ENCODE measurements at places on chromosomes 3 and 15. TPM values are rescaled to one million over a fixed set of nuclear protein-coding genes. Genes with fewer than 3 reads are reported as not detected.
A peak's percentile ranks its signal among the peaks of the same experiment; 100 is the strongest.

DNA sequence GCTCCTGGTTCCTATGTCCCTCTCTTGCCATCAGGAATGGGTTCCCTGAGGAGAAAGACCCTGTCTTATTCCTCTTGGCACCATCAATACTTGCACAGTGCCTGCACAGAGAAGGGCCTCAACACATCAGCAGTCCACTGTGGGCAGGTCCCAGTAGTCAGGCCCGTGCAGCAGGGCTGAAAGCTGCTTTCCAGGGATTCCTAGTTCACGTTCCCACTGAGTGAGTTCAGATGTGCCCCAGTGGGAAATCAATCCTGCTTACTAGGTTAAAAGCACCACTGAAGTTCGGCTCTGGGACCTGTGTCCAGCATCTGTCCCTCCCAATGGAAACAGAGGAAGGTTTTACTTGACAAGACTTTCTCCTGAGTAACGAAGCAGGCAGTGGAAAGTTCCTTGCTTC is 15.7 kb downstream of the RAB43 start:
- H3K36me3 ChIP-seq = no peaks in the 10 kb centered on the region
- H3K27me3 ChIP-seq = no peaks in the 10 kb centered on the region
- no peak overlapping the region for H3K4me3 ChIP-seq
- no peak for DNase-seq
- H3K27ac ChIP-seq = no peak overlapping the region
- no peaks in the 10 kb centered on the region for H3K4me1 ChIP-seq

DNA sequence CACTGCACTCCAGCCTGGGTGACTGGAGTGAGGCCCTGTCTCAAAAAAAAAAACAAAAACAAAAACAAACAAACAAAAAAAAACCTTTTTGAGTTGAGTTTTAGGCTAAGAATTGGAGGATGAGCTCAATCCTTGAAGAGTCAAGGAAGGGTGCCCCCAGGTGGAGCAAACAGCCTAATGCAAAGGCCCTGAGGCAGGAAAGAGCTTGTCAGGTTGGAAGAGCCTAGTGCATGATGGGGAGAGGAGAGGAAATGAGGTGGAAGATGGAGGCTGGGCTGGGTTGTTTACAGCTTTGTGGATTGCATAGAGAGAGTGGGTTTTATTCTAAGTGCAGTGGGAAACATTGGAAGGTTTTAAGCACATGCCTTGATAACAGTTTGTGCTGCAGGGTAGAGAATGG is 2.1 kb upstream of the SNX22 start:
- H3K27me3 ChIP-seq = peaks cover 18% of the 10 kb centered on the region
- 0 out of 2 replicates have a peak, but pooled peaks cover 1% of the 10 kb centered on the region for H3K36me3 ChIP-seq
- no peak overlapping the region for H3K4me3 ChIP-seq
- H3K27ac ChIP-seq = no peak overlapping the region

DNA sequence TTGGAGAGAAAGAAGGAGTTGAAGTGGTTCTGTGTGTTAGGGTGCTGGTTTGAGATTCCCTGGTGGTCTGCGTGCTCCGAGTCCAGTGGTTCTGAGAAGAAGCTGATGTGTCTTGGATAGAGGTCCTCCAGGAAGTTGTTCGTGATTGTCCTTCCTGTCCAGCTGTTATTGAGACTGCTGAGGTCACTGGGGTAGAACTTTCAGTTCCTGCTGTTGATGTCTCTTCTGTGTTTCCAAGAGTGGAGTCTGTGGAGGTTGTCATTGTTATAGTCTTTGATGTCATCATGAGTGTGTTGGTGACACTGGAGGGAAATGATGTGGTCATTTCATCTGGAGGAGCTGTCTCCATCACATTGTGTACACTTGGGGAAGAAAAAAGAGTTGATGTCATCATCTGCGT is 20.8 kb downstream of the MUC4 start:
- DNase-seq = no peak
- no peaks in the 10 kb centered on the region for H3K27me3 ChIP-seq
- no peaks in the 10 kb centered on the region for H3K4me1 ChIP-seq
- H3K27ac ChIP-seq = no peak overlapping the region
- no peak overlapping the region for H3K4me3 ChIP-seq
- no peaks in the 10 kb centered on the region for H3K36me3 ChIP-seq

DNA sequence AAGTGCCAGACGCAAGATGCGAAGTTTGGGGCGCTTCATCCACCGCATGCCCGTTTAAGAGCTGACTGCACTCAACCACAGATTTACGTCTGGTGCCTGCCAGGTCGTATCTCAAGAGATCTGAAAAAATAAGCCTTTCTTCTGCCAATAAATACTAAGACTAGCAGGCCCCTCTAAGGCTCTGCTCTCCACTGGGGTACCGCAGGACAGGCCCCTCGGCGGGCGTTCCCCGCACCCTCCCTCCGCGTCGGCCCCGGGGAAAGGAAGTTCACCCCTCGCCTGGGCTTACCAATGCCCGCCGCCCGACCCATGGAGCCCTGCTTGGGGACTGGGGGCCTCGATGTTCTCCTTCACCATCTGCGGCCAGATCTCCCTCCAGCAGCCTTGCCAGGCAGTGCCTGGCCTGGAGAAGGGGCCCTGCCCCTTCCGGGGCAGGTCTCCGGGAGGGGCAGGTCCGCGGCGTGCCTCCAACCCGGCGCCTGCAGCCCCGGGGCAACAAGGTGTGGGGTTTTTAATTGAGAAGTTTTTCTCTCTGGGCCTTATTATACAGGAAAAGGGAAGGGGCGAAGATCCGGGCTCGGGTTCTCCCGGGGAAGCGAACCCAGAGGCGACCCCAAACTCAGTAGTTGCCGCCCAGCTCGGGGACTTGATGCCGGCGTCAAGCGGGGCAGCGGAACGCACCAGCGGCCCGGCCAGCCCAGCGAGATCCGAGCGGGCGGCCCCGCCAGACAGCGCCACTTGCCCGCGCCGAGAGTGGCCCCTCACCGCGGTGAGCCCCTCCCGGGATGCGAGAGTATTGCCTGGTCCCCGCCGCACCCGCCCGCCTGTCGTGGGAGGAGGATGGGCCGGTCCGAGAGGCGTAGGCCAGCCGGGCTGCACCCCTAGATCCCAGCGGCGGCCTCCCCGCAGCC is 735 bp downstream of the GOLGA8B start:
- H3K27me3 ChIP-seq = peaks cover 31% of the 10 kb centered on the region
- peak overlapping the region; percentile 87 for H3K4me3 ChIP-seq
- H3K4me1 ChIP-seq = 0 out of 2 replicates have a peak, but pooled peaks cover 4% of the 10 kb centered on the region
- no peaks in the 10 kb centered on the region for H3K36me3 ChIP-seq
- no peak overlapping the region for H3K27ac ChIP-seq

GRCh38 chr3:51539291-51539941 is 897 bp downstream of the RAD54L2 start:
- DNase-seq = peak; percentile 59
- H3K27ac ChIP-seq = peak overlapping the region; percentile 89
- H3K27me3 ChIP-seq = no peaks in the 10 kb centered on the region
- no peaks in the 10 kb centered on the region for H3K36me3 ChIP-seq
- H3K4me1 ChIP-seq = peaks cover 15% of the 10 kb centered on the region
- peak overlapping the region; percentile 99 for H3K4me3 ChIP-seq

GRCh38 chr3:178003756-178004155 is 532.5 kb upstream of the KCNMB2 start:
- H3K4me3 ChIP-seq = no peak overlapping the region
- no peaks in the 10 kb centered on the region for H3K4me1 ChIP-seq
- no peak for DNase-seq
- H3K27me3 ChIP-seq = no peaks in the 10 kb centered on the region
- no peak overlapping the region for H3K27ac ChIP-seq

GRCh38 chr3:184193991-184194539 is 8.1 kb downstream of the ABCF3 start:
- no peaks in the 10 kb centered on the region for H3K27me3 ChIP-seq
- DNase-seq = no peak
- no peak overlapping the region for H3K27ac ChIP-seq
- peaks cover 10% of the 10 kb centered on the region for H3K36me3 ChIP-seq
- H3K4me1 ChIP-seq = no peaks in the 10 kb centered on the region

DNA sequence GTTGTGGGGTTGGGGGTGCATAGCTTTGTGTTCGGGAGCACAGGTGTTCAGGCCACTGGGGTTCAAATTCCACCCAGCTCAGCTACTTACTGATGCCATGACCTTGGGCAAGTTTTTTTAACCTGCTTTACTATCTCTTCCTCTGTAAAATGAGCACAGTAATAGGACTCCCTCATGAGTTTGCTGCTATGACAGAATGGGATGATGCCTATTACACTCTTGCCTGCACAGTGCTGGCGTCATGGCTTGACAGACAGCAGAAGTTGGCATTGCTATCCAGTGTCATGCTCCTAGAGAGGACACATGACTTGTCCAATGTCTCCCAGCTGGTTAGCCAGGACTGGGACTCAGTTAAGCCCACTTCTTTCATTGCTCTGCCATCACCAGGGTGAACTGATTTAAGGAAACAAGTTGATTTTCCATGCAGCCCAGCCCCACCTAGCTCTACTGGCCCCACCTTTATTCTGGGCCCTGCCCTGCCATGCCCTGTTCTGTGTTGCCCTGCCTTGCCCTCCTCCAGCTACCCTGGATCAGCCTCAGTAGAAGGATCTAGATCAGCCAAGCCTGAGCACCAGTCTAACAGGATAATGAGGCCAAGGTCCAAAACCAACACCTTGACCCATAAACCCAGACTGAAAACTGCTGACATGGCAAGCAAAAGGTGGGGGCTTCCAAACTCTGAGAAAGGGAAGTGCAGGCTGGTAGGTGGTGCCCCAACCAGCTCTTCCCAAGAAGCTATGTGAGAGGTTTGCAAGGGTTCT is 155.8 kb upstream of the ATP11B start:
- H3K27me3 ChIP-seq = no peaks in the 10 kb centered on the region
- no peak for DNase-seq
- H3K4me1 ChIP-seq = no peaks in the 10 kb centered on the region

DNA sequence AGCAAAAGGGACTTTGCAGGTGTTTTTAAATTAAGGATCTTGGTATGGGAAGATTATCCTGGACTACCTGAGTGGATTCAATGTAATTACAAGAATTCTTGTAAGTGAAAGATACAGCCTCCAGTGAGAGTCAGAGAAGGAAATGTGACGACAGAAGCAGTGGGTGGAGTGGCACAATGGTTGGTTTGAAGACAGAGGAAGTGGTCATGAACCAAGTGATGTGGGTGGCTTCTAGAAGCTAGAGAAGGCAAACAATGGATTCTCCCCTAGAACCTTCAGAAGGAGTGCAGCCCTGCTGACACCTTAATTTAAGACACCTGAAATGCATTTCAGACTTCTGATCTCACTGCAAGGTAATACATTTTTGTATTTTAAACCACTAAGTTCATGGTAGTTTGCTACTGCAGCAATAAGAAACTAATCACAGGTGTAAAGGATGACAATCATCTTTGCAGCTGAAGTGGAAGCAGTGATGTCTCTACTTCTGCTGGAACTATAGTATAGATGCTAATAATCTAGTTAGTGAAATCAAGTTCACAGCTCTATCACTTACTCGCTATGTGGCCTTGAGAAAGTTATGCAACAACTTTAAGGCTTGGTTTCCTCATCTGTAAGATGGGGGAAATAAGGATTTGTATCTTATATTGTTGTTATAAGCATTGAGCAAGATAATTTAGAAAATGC is 403.4 kb upstream of the SUCLG2 start:
- no peak for DNase-seq
- no peaks in the 10 kb centered on the region for H3K27me3 ChIP-seq
- H3K4me3 ChIP-seq = no peak overlapping the region
- no peaks in the 10 kb centered on the region for H3K36me3 ChIP-seq
- no peaks in the 10 kb centered on the region for H3K4me1 ChIP-seq
- no peak overlapping the region for H3K27ac ChIP-seq

DNA sequence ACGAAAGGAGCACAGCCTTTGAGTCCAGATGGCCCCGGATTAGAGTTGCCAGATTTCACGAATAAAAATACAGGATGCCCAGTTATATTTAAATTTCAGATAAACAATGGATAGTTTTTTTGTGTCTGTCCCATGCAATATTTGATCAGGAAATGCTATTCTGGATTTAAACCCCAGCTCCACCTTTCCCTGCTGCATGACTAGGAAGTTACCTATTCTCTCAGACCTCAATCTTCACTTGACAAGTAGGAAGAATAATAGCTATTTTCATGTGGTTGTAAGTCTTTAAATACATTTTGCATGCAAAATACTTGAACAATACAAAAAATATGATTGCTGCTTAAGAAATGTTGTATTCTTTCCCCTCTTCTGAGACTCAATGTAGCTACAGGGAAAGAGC is 125.3 kb upstream of the P2RY1 start:
- DNase-seq = no peak
- no peak overlapping the region for H3K4me3 ChIP-seq
- no peaks in the 10 kb centered on the region for H3K36me3 ChIP-seq
- peaks cover 4% of the 10 kb centered on the region for H3K4me1 ChIP-seq
- no peak overlapping the region for H3K27ac ChIP-seq

GRCh38 chr3:184234224-184234623 is 4.8 kb downstream of the VWA5B2 start:
- no peak overlapping the region for H3K27ac ChIP-seq
- no peaks in the 10 kb centered on the region for H3K36me3 ChIP-seq
- H3K27me3 ChIP-seq = peaks cover 52% of the 10 kb centered on the region
- H3K4me1 ChIP-seq = no peaks in the 10 kb centered on the region
- peak; percentile 48 for DNase-seq

GRCh38 chr3:76378789-76379188 is 593.4 kb upstream of the ZNF717 start:
- DNase-seq = no peak
- no peak overlapping the region for H3K27ac ChIP-seq
- no peaks in the 10 kb centered on the region for H3K36me3 ChIP-seq
- H3K4me3 ChIP-seq = no peak overlapping the region
- H3K4me1 ChIP-seq = no peaks in the 10 kb centered on the region

DNA sequence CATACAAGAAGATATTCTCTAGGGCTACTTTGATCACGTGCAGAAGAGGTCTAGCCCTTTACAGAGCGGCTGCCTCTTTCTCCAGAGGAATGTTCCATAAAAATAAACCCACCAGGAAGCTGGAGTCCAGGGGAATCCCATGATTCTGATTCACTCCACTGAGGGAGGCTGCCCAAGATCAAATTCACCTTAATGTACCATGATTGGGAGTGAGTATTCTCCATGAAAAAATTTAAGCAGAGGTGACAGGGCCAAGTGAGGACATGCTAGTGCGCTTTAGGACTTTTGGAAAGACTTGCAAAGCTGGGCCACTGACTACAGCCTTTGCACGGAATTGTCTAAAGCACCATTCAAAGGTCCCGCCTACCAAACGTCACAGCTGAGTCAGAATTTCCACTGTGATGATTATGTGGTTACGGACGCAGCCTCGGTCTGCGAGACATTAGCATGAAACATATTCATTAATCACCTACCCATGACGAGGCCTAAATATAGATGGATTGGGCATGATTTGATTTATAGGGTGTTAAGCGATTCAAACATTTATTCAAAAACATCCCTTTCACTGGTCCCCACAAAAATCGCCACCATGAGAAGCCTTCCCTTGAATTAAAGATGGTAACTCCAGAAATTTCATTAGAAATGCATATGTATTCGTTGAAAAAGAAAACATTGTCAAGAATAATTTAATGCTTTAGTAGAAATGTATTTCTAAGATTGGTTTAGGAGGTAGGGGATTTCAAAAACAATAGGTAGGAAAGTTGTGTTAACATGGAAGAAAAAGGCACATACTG is 152.6 kb downstream of the GREM1 start:
- no peak for DNase-seq
- H3K27ac ChIP-seq = no peak overlapping the region
- H3K36me3 ChIP-seq = no peaks in the 10 kb centered on the region
- no peak overlapping the region for H3K4me3 ChIP-seq
- H3K4me1 ChIP-seq = no peaks in the 10 kb centered on the region
- no peaks in the 10 kb centered on the region for H3K27me3 ChIP-seq

ATP13A5 gene
- not detected for polyA plus RNA-seq

NRG4 gene
- polyA plus RNA-seq = 0.47 TPM

LRCH3 gene
- 17.1 TPM for polyA plus RNA-seq

TMOD2 gene
- 2.8 TPM for polyA plus RNA-seq

SI gene
- polyA plus RNA-seq = not detected

SELENOK gene
- polyA plus RNA-seq = 168 TPM

XIRP1 gene
- 0.03 TPM for polyA plus RNA-seq

TRA2B gene
- 368 TPM for polyA plus RNA-seq

LOXL1 gene
- 10.3 TPM for polyA plus RNA-seq

ZNF660 gene
- polyA plus RNA-seq = 5.4 TPM
